ENCODE measurements at places on chromosomes 2 and 18. TPM values are rescaled to one million over a fixed set of nuclear protein-coding genes. Genes with fewer than 3 reads are reported as not detected.

GRCh38 chr2:145206496-145207281 lies 686.8 kb upstream of the ZEB2 start:
- no peaks in the 10 kb centered on the region for H3K4me1 ChIP-seq
- no peaks in the 10 kb centered on the region for H3K36me3 ChIP-seq
- no peaks in the 10 kb centered on the region for H3K27me3 ChIP-seq
- no peak for DNase-seq
- H3K4me3 ChIP-seq = no peak overlapping the region

DNA sequence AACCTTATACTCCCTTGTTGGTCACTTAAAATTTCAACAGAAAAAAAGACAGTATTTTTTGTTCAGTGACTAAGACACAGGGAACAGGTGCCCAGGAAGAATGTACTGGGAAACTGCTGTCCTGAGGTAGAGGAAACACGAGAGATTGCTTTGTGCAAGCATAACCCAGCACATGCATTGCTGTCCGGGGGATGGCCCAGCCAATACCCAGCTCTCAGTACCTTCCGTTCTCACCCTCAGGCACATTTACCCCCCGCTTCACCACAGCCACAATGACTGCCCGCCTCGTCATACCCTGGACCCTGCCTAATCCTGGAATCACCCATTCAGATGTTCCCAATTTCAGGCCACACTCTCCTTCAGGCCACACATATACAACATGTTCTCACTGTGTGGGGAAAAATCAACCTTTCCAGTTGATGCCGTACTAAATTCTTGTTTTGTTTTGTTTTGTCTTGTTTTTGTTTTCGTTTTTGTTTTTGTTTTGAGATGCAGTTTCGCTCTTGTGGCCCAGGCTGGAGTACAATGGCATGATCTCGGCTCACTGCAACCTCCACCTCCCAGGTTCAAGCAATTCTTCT lies 140.7 kb downstream of the ESCO1 start:
- H3K4me3 ChIP-seq = no peak overlapping the region
- no peaks in the 10 kb centered on the region for H3K36me3 ChIP-seq
- no peaks in the 10 kb centered on the region for H3K27me3 ChIP-seq
- no peaks in the 10 kb centered on the region for H3K4me1 ChIP-seq
- H3K27ac ChIP-seq = no peak overlapping the region

DNA sequence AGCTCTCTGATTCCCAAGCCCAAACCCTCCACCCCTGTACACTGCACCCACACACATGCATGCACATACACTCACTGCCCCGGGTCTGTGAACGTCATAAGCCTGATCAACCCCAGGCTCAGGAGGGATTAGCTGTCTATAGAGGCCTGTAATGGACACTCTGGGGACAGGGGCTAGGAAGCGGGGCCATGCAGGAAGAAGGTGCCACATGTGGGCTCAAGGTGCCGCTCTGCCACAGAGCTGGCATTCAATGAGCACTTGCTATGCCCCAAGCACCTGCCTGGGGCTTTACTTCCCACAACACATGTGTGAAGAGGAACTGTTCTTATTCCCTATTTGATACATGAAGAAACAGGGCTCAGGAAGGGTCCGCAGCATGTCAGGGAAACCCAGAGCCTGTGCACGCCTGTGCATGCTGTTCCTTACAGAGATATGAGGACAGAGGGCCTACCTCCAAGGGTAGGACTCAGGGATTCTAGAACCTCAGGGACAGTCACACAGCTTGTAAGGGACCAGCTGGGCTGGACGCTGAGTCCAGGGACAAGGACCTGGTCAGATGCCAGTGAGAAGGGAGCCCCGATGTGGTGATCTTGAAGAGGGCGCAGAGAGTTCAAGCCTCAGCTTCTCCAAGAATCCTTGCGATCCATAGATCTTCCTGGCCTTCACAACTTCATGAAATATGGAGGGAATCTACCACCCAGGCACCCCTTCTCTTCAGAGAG lies 5.0 kb downstream of the BIN1 start:
- no peaks in the 10 kb centered on the region for H3K36me3 ChIP-seq
- peaks cover 8% of the 10 kb centered on the region for H3K4me1 ChIP-seq
- peaks cover 8% of the 10 kb centered on the region for H3K27me3 ChIP-seq
- no peak overlapping the region for H3K4me3 ChIP-seq
- no peak overlapping the region for H3K27ac ChIP-seq

DQX1 gene
- total RNA-seq = 0.93 TPM

Measured in endodermal cell (in vitro differentiated cells).